ENCODE measurements at places on chromosomes 1 and 21.

GRCh38 chr1:9835758-9836631 lies 12.2 kb upstream of the CLSTN1 start:
- peak; percentile 42 for DNase-seq

- no peak for DNase-seq
Observed at GRCh38 chr1:38662126-38662525, 197.4 kb downstream of the RRAGC start.

DNA sequence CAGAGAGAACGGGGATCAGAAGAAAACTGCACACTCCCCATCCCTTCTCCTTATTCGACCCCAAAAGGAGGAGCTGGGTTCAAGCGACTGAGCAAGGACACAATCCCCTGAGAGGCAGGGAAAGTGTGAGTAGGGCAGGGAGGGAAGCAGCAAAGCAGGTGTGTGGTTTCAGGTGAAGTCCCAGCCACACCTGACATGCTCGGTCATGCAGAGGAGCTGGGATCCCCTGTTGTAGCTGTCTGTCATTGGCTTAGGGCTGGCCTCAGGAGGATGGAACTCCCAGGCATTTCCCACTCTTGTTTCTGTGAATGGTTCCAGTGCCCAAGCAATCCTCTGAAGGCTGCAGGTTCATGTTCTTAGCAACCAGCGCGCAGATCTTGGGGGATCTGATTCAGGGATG lies 150.7 kb downstream of the DSCAM start:
- DNase-seq: no peak

- no peak for DNase-seq
Observed at GRCh38 chr1:152220166-152221163, 3.5 kb downstream of the HRNR start.

DNA sequence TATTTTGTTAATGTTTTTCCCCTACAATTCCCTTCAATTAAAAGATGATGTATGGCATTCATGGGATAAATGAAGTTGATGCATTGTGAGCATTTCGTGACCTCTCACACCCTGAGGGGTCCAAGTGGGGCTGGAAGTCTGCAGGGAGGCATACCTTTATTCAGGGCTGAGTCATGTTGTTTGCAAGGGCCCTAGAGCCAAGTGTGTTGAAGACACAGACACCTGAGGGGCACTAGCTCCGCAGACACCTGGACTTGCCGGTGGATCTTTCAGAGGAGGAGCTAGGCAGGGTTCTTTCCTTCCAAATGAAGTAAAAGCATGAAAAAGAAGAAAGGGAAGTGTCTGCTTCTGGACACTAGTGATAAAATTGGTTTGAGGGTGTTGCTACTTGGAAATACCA lies 57.0 kb upstream of the RGS7 start:
- no peak for DNase-seq

GRCh38 chr1:185238447-185238846 lies 78.6 kb downstream of the IVNS1ABP start:
- no peak for DNase-seq

GRCh38 chr1:30525631-30525970 lies 197.8 kb downstream of the MATN1 start:
- no peak for DNase-seq

GRCh38 chr1:14724246-14724645 lies 125.8 kb downstream of the KAZN start:
- no peak for DNase-seq

- no peak for DNase-seq
Observed at GRCh38 chr1:33454646-33455282, 17.7 kb upstream of the ZSCAN20 start.

- no peak for DNase-seq
Observed at GRCh38 chr1:41784531-41785274, 134.0 kb downstream of the HIVEP3 start.

DNA sequence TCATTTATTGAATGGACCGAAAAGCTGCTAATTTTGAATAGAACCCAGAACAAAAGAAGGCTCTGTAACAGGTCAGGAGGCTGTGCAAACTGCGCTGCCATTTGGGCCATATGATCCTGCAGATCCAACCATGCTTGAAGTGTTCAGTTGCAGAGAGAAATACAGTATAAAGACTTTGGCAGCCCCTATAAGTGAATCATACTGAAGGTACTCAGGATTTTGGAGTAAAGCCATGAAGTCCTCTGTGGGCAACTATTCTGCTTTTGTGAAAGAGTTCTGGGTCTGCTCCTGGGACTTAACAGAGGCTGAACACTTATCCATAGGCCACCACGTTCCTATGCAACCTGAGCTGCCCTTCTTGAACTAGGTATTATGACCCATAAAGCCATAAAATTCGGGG lies 1613.6 kb upstream of the PRMT6 start:
- no peak for DNase-seq

DNA sequence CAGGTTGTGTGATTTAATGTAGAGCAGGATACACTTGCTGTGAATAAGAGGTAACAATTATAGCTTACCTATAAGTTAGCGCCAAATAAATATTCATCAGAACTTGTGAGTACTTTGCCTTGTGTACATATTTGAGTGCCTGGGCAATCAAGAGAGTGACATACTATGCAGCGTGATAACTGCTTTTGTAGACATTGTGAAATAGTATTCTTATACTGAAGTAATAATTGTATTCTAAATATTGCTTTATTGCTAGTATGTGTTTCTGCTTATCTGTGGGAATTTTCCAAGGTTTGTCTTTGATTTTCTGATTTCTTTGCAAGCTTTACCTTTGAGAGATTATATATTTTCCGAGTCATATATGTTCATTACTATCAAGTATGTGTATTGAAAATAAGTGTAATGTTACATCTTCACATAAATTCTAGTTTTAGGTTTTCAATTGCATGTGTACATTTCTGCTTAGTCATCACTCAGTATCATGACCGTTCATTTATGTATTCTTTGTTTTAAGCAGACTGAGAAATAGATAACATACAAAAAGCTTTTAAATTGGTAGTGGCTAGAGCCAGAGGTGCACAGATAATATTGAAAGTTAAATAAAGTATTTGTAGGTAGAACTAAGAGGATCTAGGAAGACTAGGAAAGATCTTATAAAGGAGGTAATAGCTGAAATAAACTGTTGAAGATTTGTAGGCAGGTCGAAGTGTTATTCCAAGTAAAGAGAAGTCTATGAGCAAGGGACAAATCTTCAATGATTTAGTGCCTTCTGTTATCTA lies 19.5 kb downstream of the USP25 start:
- DNase-seq: peak; percentile 48

DNA sequence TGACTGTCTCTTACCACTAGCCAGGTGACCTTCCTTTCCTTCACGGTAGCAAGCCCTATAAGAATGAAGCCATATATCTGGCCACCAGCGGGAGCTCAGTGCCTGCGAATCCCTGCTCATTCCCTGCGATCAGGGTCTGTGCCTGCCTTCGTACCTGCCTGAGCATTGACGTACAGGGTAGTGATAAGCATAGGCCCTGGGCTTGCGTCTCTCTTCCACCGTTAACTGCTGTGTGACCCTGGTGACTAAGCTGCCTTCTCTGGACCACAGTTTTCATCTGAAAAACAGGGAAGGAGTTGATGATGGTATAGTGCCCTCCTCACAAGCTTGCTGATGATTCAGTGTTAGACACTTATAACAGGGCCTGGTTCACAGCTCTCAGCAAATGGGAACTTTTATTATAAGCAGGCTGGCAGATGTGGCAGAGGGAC lies 4.1 kb downstream of the ZC3H12A start:
- DNase-seq: no peak

DNA sequence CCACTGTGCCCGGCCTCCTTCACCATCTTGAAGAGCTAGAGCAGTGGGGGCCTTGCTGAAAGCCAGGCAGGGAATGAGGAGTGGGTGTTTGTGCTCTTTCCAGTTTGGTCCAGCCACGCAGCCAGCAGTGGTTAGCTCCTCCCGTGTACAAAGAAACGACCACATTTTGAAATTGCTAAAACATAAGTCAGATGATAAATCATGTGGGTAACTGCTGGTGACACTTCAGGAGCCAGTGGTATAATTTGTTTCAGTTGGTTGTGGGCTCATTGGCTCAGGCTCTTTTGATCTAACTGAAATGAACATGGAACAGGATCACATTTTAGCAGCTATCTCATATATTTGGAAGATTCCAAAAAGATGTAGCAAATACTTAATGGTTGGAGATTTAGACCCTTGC lies 87.6 kb downstream of the MTR start:
- DNase-seq: no peak

GRCh38 chr1:31605908-31606427 lies 11.5 kb upstream of the HCRTR1 start:
- no peak for DNase-seq

DNA sequence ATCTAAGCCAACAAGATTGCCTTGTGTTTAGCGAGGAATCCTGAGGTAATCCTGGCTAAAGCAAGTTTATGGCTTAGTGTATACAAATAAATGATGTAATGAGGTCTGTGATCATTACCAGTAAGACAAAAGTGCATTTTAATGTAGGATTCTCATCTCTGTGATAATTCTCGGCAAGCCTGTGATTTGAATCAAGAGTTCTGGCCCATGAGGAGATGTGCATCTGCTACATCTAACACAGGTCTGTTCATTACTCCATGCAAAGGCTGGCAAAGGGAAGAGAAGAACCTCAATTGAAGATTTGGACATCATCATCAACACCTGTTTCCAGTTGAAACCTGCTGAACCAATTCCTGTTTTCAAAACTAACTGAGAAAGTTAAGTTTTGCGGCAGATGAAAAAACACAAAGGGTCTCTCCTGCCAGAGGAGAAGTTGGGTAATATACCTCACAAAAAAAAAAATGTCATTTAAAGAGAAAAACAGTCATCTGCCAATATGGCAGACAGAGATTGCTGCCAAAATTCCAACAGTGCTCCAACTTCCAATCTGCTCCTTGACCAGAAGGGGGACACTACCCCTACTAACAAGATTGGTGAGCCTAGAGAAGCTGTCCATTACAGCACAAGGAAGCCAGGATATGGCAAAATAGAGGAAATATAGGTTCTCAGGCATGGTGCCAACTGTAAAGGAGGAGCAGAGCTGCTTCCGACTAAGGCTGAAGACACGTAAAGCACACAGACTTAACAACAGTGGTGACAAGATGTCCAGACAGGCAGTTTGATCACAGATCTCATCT lies 453.7 kb downstream of the TTLL7 start:
- DNase-seq: no peak

GRCh38 chr21:15645830-15646229 lies 84.0 kb upstream of the USP25 start:
- no peak for DNase-seq
